ENCODE measurements at places on chromosomes 3 and 15. TPM values are rescaled to one million over a fixed set of nuclear protein-coding genes. Genes with fewer than 3 reads are reported as not detected.
A peak's percentile ranks its signal among the peaks of the same experiment; 100 is the strongest.

The TEX55 gene
- not detected for total RNA-seq

The SKIC8 gene
- total RNA-seq: 45.4 TPM

The SEC62 gene
- total RNA-seq: 69.4 TPM

- no peaks in the 10 kb centered on the region for H3K27me3 ChIP-seq
- no peak for DNase-seq
- no peak overlapping the region for H3K4me3 ChIP-seq
- H3K4me1 ChIP-seq: peaks cover 36% of the 10 kb centered on the region
- peak overlapping the region; percentile 66 for H3K27ac ChIP-seq
Measured at GRCh38 chr15:90075420-90076289, 26.6 kb downstream of the IDH2 start.

GRCh38 chr15:20272422-20273184 is 269.0 kb downstream of the GOLGA6L6 start:
- no peak overlapping the region for H3K27ac ChIP-seq
- no peaks in the 10 kb centered on the region for H3K27me3 ChIP-seq
- DNase-seq: no peak
- no peak overlapping the region for H3K4me3 ChIP-seq

DNA sequence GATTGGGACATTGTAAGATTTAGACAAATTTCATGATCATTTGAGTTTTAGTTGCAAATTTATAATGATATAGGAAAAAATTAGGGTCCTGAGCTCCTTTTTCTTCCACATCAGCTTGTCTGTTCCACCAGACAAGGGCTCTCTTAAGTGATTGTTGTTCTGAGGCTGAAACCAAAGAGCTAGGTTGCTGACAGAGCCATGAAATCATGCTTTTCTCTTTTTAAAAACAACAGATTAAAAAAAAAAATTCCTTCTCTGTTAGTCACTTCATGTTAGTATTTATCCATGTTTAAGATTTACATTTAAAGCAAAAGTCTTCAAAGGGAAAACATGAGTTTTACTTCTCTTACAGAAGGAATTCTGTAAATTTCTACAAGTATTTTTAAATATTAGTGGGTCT is 56.8 kb downstream of the ATP2C1 start:
- no peak overlapping the region for H3K4me3 ChIP-seq
- H3K27me3 ChIP-seq: no peaks in the 10 kb centered on the region
- H3K36me3 ChIP-seq: peaks cover 69% of the 10 kb centered on the region
- no peaks in the 10 kb centered on the region for H3K4me1 ChIP-seq

Data from esophagus muscularis mucosa (tissue), 4 donors.